ENCODE measurements at places on chromosomes 3 and 15.

DNA sequence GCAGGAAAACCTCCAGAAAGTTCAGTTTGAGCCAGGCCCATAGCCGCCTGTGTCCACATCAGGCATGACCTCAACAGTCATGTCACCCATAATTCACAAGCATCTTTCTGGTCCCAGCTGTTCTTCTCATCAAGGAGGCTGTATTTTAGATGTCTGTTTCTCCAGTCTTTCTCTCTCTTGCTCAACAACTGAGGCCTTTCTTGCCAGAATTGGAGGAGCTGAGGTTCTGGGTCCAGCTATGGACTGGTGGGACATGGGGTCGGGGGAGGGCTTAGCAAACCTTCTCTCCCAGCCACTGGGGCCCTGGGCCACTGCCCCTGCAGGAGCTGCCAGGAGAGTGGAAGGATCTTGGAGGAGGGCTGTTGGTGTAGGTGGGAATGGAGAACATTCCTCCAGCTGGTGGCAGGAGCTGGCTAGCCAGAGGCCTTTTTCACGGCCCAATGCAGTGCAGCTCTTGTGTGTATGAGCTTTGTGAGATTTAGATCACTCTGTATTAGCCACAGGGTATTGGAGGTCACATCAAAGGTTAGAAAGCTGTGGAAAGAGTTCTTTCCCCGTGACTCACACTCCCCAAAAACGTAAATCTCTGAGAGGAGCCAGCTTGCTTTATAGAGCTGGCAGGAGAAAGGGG is 23.5 kb downstream of the MAGEF1 start:
- DNase-seq = no peak

- DNase-seq = no peak
Observed at GRCh38 chr15:70189826-70190695, 92.3 kb upstream of the TLE3 start.

DNA sequence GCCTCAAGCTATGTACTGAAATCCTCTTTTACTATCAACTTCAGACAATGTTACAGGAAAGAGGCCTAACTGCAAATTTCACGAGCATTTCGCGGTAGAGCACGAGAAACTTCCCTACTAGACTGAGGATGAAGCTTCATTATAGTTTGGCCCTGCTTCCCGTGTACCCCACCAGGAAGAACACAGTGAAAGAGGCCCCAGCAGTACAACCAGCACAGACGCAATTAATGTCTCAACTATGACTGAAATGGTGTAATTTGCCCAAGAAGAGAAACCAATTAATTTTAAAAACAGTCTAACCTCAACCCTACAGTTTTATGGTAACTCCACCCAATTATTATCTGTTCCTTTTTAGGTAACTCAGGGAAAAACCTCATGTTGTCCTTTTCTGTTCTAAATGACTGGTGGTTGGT is 12.1 kb downstream of the CHSY1 start:
- DNase-seq = no peak

- DNase-seq = no peak
Observed at GRCh38 chr3:46122091-46122490, 86.0 kb downstream of the CCR1 start.

GRCh38 chr3:136750897-136751315 is 1.3 kb downstream of the STAG1 start:
- DNase-seq = no peak
